ENCODE measurements at places on chromosomes 13 and 19.

DNA sequence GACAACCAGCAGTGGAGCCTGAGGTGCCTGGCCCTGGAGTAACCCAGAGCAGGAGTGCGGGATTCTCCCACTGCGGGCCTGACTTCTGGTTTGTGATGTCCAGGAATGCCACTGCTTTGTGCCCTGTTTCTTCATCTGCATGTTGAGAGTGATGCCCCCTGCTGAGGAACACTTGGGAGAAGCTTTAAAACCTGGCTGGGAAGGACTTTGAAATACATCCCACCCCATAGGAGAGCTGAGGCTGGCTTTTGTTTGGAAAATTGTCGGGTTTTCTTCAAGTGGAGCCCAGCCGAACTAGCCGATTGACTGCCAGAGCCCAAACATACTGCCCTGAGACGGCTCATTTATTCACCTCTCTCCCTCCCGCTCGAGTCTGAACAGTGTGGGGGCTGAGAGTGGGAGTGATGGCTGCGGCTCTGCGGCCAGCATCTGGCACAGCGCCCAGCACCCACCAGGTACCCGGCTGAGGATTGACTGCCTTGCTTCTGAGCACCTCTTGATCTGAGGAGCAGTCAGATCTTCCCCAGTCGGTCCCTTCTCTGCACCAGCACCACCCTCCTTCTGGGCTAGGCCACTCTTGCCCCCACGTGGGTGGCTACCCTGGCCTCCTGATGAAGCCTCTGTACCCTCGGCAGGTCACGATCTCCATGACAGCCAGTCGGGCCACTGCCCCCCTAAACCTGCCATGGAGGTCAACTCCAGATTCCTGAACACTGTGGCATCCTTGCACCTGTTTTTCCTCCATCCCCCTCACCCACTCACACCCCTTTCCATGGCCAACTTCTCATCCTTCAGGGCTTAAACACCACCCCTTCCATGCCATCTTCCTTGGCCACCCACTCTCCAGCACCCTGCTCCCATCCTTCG, 148.9 kb downstream of the SIPA1L3 start:
- DNase-seq: no peak

GRCh38 chr19:41156207-41156606, 36.8 kb upstream of the CYP2S1 start:
- no peak for DNase-seq

GRCh38 chr19:13014101-13014920, 19.0 kb downstream of the NFIX start:
- DNase-seq: no peak

DNA sequence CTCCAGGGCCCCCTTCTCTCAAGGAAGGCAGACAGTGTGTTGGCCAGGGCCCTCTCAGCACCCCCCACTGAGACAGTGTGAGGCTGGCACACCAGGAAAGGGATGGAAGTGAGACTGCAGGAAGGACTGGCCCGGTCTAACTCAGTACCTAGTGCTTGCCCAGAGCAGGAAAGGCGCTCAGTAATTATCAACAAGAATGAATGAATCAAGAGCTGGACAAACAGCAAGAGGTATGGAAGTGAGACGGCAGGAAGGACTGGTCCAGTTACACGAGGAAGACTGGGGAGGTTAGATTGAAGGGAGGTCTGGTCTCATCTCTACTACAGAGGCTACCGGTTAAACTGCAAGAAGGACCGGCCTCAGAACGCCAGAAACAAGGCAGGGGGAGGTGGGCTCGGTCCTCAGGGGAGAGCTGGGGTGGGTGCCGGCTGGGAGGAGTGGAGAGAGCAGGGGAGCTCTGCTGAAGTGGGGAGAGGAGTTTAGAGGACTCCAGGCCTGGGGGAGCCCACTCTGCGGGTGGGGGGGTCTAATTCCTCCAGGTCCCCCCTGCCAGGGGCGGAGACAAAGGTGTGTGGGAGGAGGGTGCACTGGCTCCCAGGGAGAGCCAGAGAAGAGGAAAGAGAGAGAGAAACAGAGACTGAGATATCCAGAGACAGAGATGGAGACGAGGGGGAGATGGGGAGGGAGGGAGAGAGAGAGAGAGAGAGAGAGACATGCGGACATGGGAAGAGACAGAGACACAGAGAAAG, 1.1 kb downstream of the SLC8A2 start:
- no peak for DNase-seq

DNA sequence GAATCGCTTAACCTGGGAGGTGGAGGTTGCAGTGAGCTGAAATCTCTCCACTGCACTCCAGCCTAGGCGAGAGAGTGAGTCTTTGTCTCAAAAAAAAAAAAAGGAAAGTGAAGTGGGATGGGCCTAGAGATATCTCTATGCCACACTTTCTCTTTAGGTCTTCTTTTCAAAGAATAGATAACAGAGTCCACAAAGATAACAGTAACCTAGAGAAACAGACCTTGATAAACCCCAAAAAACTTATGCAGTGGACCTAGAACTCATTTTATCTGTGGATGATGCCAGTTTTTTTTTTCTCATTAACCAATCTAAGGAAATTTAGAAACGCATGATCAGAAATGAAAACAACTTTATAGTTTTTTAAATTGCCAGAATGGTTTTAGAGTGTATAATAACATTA, 227.4 kb downstream of the LHFPL6 start:
- no peak for DNase-seq

GRCh38 chr13:26183416-26183815, 38.7 kb downstream of the RNF6 start:
- no peak for DNase-seq

All from effector memory CD4-positive, alpha-beta T cell (primary cell).